Tibial nerve (tissue), 4 donors: ENCODE measurements at places on chromosomes 1 and 21. TPM values are rescaled to one million over a fixed set of nuclear protein-coding genes. Genes with fewer than 3 reads are reported as not detected.

CNKSR1 gene
- 5.7 TPM for total RNA-seq

GRCh38 chr1:218996362-218996761 is 177.3 kb upstream of the LYPLAL1 start:
- H3K27me3 ChIP-seq, result no peaks in the 10 kb centered on the region
- no peaks in the 10 kb centered on the region for H3K4me1 ChIP-seq
- DNase-seq, result no peak
- H3K36me3 ChIP-seq, result no peaks in the 10 kb centered on the region
- no peak overlapping the region for H3K4me3 ChIP-seq

PCSK9 gene
- total RNA-seq, result 3.8 TPM

DNA sequence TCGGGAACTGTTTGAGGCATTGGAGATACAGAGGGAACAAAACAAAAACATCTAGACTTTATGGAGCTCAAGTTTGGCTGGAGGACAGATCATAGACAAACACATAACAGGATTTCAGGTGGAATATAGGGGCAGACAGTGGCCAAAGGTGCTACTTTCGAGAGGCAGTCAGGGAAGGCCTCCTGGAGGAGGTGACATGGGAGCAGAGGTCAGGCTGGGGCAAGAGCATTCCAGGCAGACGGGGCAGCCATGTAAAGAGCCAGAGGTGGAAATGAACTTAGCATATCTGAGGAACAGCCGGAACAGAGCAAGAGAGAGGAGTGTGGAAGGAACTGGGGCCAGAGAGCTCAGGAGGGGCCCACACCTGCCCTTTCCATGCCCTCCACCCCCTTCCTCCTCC is 122.3 kb downstream of the DMRTB1 start:
- no peaks in the 10 kb centered on the region for H3K27me3 ChIP-seq
- no peaks in the 10 kb centered on the region for H3K4me1 ChIP-seq
- no peak for DNase-seq

- peak overlapping the region; percentile 89 for H3K27ac ChIP-seq
- peaks cover 28% of the 10 kb centered on the region for H3K4me1 ChIP-seq
- H3K27me3 ChIP-seq, result no peaks in the 10 kb centered on the region
- no peaks in the 10 kb centered on the region for H3K36me3 ChIP-seq
Observed at GRCh38 chr1:225881081-225881958, 860 bp downstream of the TMEM63A start.

CRABP2 gene
- 3.6 TPM for total RNA-seq

GRCh38 chr1:53073868-53074311 is 11.9 kb downstream of the PODN start:
- no peak overlapping the region for H3K4me3 ChIP-seq
- DNase-seq, result peak; percentile 63
- no peaks in the 10 kb centered on the region for H3K36me3 ChIP-seq
- peaks cover 34% of the 10 kb centered on the region for H3K4me1 ChIP-seq

GRCh38 chr1:76337542-76338219 is 263.1 kb downstream of the ST6GALNAC3 start:
- no peaks in the 10 kb centered on the region for H3K27me3 ChIP-seq
- no peak overlapping the region for H3K27ac ChIP-seq
- no peak for DNase-seq

SDHC gene
- total RNA-seq, result 27.9 TPM

JAM2 gene
- 43.5 TPM for total RNA-seq

LEPROT gene
- 67.2 TPM for total RNA-seq
